A673 (cell line): ENCODE measurements at places on chromosomes 6 and 20. TPM values are rescaled to one million over a fixed set of nuclear protein-coding genes. Genes with fewer than 3 reads are reported as not detected.

- DNase-seq, result no peak
These were observed 2.7 kb downstream of the ID1 start for GRCh38 chr20:31607640-31608250.

- no peak for DNase-seq
These were observed 658.4 kb downstream of the TBC1D32 start for GRCh38 chr6:120675886-120676285.

GRCh38 chr6:89260832-89261231 lies 43.7 kb upstream of the GABRR1 start:
- DNase-seq, result peak; percentile 31

Gene RBCK1
- 71.9 and 72.0 TPM in 2 replicates for total RNA-seq

Gene LHFPL5
- total RNA-seq, result not detected in 2 replicates

Gene SIGLEC1
- total RNA-seq, result not detected in 2 replicates

Gene CALHM6
- total RNA-seq, result not detected in 2 replicates
